ENCODE measurements at places on chromosomes 16 and 17. TPM values are rescaled to one million over a fixed set of nuclear protein-coding genes. Genes with fewer than 3 reads are reported as not detected.
A peak's percentile ranks its signal among the peaks of the same experiment; 100 is the strongest.

DNA sequence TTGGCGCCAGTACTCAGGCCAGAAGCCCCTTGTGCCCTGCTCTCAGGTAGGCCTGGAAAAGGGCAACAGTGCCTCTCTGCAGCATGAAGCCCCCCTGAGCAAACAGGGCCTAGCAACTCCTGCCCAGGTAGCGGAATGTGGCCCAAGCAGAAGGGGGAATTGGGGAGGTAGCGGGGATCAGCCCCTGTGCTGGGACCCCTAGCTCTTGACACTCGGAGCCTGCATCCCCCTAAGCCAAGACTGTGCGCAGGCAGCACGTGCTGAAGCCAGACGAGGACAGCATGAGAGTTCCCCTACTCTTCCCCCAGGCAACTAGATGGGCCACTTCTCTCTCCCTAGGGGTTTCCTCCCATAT, 823 bp upstream of the CD2BP2 start:
- DNase-seq, result no peak

DNA sequence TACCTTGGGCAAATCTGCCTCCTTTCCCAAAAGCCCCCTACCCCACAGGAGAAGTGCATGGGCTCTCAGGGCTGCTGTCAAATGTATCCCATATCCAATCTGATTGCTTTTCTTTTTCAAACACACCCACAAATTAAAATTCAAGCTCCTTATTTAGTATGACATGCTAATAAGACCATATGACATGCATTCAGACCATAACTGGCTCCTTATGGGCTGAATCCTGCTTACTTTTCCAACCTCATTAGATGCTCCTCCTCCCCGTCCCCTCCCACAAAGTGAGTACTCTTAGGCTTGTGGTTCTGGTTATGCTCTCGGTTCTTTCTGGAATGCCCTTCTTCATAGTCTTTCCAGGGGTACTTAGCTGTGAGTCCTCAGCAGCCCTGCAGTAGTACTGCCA, 59.0 kb upstream of the TOM1L1 start:
- no peak for DNase-seq

DNA sequence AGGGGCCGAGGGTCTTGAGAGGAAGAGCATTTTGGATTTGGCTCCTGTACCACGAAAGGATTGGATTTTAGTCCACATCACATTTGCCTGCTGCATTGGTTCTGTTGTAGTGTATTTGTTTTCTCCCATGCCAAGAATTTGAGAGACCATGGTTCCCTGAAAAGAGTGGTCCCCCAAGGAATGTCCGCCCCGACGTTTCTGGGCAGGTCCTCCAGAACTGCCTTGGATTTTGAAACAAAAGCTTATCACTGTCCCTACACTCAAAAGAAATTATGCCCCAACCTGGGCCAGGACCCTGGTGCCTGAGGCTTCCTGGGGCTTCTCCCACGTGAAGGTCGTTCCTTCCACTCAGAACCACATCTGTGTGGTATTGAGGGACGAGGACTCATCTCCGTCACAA, 10.8 kb downstream of the NTN1 start:
- no peak for DNase-seq

DNA sequence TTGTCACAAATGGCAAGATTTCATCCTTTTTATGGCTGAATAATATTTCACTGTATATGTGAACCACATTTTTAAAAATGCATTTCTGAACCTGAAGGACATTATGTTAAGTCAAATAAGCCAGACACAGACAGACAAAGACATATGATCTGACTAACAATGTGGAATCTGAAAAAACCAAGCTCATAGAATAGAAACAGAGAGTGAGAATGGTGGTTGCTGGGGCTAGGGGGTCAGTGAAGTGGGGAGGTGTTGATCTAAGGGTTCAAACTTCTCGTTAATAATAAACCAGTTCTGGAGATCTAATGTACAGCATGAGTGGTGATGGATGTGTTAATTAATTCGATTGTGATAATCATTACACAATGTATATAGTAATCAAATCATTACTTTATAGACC, 475.1 kb downstream of the WWOX start:
- no peak for DNase-seq

- no peak for DNase-seq
Measured at GRCh38 chr16:17067882-17068281, 402.9 kb downstream of the XYLT1 start.

- no peak for DNase-seq
Measured at GRCh38 chr16:14131774-14132695, 60.9 kb downstream of the MRTFB start.

GRCh38 chr17:72034000-72034399, 86.8 kb upstream of the SOX9 start:
- DNase-seq, result no peak

DNA sequence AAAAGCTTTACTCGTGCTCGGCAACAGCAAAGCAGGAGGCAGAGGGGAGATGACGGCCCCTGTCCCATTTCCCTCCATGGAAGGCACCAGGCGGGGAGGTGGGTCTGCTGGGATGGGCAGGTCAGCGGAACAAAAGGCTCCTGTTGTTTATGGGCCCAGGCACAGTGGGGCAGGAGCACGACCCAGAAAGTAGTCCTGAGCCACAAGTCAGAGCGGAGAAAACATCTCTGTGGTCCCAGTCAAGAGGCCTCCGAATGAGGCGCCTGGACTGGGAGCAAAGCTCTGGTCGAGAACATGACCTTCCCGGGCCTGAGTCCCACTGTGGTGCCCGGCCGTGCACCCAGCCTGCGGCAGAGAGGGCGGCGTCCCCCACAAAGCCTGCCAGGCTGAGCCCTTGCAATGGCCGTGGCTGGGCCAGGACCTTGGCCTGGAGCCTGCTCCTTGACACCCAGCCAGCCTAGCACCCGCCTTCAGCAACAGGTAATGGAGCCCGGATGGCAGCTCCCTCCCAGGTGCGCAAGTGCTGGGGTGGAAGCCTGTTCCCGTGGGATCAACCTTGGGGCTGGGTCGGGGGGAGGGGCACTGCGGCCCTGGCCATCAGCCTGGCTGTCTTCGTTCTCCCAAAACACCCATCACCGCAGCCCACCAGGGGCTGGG, 3.6 kb downstream of the RFNG start:
- DNase-seq, result no peak

DNA sequence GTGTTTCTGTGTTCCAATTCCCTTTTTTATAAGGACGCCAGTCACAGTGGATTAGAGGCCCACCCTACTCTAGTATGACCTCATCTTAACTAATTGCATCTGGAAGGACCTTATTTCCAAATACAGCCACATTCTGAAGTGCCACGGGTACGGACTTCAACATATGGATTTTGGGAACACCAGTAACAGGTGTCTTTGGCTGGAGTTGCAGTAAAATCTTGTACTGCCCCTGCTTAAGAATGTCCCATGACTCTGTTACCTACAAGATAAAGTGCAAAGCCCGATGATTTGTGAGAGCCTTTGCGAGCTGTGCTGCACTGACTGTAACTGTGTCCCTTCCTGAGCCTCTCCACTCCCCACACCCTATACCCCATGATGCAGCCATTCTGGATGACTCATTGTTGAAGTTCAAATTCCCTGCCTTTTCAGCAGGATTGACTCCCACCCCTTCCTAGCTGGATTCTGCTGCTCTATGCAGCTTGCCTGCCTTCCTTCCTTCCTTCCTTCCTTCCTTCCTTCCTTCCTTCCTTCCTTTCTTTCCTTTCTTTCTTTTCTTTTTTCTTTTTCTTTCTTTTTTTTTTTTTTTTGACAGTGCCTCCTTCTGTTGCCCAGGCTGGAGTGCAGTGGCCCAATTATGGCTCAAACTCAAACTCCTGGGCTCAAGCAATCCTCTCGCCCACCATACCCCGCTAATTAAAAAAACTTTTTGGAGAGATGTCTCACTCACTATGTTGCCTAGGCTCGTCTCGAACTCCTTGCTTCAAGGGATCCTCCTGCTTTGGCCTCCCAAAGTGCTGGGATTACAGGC, 2.1 kb downstream of the HCRT start:
- DNase-seq, result no peak

GRCh38 chr17:76611758-76612157, 26.1 kb upstream of the ST6GALNAC2 start:
- no peak for DNase-seq

GRCh38 chr17:51706093-51706492, 445.7 kb downstream of the UTP18 start:
- no peak for DNase-seq

DNA sequence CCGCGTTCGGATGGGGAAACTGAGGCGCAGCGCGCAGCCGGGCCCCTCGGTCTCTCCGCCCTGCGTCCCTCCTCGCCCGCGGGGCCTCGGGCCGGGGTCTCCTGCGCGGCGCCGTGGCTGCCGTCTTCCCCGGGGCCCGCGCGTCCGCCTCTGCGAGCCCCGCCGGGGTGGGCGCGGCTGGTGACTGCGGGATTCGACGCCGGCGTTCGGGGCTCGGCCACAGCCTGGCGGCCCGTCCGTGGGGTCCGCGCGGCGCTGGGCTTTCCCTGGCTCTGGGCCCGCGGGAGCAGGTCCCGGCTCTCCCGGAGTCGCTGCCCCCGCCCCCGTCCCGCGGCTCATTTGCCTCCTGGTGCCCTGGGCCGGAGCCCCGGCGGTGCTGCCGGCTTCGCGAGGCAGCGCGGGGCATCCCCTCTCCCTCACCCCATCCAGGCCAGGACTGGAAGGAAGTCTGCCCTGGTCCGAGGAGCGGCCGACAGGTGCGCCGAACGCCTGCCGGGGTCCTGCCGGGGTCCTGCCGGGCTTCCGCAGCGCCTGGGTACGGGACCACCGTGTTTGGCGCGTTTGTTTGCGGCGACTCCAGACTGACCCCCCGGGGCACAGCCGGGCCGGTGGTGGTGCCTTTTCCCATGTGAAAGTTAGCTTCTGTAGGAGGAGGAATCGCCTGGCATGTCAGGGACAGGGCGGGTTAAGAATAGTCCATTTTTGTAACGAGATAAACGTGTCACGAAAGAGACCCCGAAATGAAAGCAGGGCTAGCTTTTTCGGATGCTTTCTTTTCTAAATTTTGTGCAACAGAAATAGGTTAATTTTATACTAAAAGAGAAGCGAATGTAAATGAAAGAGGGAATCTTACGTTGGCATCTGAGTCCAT, 671 bp downstream of the CHMP6 start:
- peak; percentile 13 for DNase-seq

GRCh38 chr16:13926464-13926863, 6.5 kb downstream of the ERCC4 start:
- DNase-seq, result no peak

DNA sequence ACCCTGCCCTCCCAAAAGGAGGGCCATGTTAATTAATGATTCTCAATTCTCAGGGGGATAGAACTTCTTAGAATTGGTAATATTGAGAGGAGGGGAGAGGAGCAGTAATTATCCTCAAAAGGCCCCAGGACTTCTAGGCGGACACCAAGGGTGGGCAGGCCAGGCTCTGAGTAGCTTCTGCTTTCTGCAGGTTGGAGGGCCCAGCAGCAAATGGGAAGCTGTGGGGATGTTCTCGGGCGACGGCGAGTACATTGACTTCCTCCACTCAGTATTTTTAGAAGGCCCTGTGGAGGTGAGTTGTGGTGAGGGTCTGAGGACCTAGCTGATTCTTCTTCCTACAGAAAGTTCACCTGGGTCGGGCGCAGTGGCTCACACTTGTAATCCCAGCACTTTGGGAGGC, 57.5 kb downstream of the DNAH2 start:
- DNase-seq, result no peak

DNA sequence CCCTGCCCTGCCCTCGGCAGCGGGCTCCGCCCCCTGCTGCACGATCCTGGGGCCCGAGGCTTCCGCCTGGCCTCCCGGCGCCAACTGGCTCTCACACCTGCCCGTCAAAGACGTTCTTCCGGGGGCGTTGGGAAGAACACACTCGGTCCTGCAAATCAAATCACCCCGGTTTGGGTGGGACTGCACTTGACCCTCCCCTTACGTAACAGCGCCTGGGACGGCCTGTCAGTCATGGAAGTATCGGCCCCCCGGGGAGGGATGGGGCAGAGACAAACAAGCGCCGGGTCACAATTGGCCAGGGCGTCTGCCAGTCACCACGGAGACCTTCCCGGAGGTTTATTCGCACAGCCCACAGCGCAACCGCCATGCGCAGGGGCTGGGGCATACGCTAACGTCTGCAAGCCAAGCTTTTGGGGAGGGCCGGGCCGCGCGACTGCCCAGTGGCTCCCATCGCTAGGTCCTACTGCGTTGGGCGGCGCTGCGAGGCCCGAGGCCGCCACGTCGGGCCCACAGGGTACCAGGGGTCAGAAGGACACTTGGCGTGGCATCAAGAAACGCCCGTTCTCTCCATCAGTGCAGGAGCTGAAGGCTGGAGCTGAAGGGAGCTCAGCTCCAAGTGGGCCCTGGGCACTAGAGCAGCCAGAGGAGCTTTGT, 388 bp upstream of the AKTIP start:
- DNase-seq, result peak; percentile 100

- DNase-seq, result no peak
Measured at GRCh38 chr17:37259030-37259735, 116.6 kb upstream of the C17orf78 start.

DNA sequence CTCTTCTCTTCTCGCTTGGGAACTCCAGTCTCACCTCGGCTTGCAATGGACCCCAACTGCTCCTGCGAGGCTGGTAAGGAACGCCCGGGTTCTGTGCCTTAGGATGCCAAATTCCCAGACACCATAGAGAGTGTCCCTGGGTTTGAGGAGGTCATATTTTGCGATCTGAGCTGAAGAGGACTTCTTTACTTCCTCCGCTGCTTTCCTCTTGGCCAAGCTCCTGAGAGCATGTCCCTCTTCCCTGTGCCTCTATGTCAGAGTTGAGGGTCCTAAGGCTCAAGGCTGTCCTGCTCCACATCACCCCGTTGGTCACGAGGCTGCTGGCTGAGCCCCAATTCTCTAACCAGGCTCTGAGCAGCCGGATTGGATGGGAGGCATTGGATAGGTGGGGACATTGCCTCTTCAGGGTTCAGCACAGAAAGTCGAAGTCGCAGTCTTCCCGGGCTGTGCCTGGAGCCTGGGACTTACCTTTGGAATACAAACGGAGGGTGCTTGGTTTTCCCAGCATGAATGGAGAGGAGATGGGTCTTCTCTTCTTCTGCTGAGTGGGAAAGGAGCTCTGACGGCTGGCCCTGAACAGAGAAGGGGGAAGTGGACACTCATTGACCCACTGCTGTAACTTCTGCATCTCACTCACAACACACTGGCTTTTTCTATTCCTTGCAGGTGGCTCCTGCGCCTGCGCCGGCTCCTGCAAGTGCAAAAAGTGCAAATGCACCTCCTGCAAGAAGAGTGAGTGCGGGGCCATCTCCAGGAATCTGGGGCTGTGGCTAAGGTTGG, 416 bp downstream of the MT1H start:
- no peak for DNase-seq

Gene RTN4RL1
- total RNA-seq, result 0.92 TPM

Gene BCO1
- 0.87 TPM for total RNA-seq

Gene SRL
- total RNA-seq, result 2.1 TPM

Gene ENPP7
- not detected for total RNA-seq
